ENCODE measurements at places on chromosomes 1 and 21. TPM values are rescaled to one million over a fixed set of nuclear protein-coding genes. Genes with fewer than 3 reads are reported as not detected.

Gene PDC
- total RNA-seq, result not detected

Gene FCMR
- 0.22 TPM for total RNA-seq

Gene RNU1-1
- total RNA-seq, result under 0.01 TPM

Gene MIXL1
- total RNA-seq, result not detected

Gene NEK2
- total RNA-seq, result 8.2 TPM

Gene OPTC
- not detected for total RNA-seq

Gene PAQR6
- total RNA-seq, result 1.6 TPM

Gene C1orf35
- total RNA-seq, result 9.4 TPM

Gene NID1
- total RNA-seq, result 3.1 TPM

Gene BRDT
- not detected for total RNA-seq

Gene HAO2
- 0.39 TPM for total RNA-seq

Gene COL8A2
- total RNA-seq, result under 0.01 TPM

Gene PTAFR
- total RNA-seq, result not detected

Gene IVL
- 0.79 TPM for total RNA-seq

Gene HPDL
- 1.3 TPM for total RNA-seq

Gene EXOC8
- 25.6 TPM for total RNA-seq

Gene GJC2
- total RNA-seq, result 0.79 TPM

Gene SERTAD4
- 4.7 TPM for total RNA-seq

Gene LCE1E
- total RNA-seq, result not detected

Gene OR2L8
- 0.39 TPM for total RNA-seq

Gene DNAJC28
- total RNA-seq, result 2.4 TPM

Gene AMIGO1
- 0.79 TPM for total RNA-seq

Gene LRRC53
- total RNA-seq, result not detected

Gene KCNQ4
- total RNA-seq, result 0.33 TPM

Gene NTNG1
- total RNA-seq, result under 0.01 TPM

Gene CFHR2
- total RNA-seq, result not detected

Gene ALX3
- total RNA-seq, result not detected

Gene OR2G2
- total RNA-seq, result not detected

Gene ZFP69
- total RNA-seq, result 4.7 TPM

Gene C1orf56
- 3.9 TPM for total RNA-seq

Gene PDZK1IP1
- total RNA-seq, result not detected
